ENCODE measurements at places on chromosomes 7 and 10.

- peak; percentile 57 for DNase-seq
These were observed 642.0 kb downstream of the SDK1 start for GRCh38 chr7:3942816-3943745.

- no peak for DNase-seq
These were observed 150.9 kb upstream of the TRIM24 start for GRCh38 chr7:138309186-138309585.

DNA sequence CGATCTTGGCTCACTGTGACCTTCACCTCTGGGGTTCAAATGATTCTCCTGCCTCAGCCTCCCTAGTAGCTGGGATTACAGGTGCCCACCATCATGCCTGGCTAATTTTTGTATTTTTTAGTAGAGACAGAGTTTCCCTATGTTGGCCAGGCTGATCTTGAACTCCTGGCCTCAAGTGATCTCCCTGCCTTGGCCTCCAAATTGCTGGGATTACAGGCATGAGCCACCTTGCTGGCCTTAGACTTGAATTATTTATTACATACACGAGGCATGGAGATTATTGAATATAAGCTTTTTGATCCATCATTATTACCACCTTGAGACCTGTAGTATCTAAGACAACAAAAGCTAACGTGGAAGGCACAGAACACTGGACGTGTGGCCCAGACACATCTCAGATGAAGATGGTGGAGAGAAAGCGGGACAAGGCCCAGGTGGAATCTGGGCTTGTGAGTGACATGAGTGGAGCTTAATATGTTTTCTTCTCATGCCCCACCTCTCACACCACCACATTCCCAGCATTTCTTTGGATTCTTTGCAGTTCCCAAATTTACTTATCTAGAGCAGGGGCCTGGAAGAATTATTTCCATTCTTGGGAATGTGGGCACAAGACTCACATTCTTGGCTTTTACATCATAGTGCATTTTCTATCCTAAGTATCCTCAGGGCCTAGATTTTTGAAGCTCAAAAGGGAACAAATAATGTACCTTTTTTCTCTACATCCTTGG, 76.6 kb downstream of the SUGCT start:
- no peak for DNase-seq

GRCh38 chr7:80879849-80880248, 39.0 kb downstream of the SEMA3C start:
- DNase-seq = no peak

GRCh38 chr10:29957907-29958331, 101.5 kb downstream of the JCAD start:
- DNase-seq = peak; percentile 95

- DNase-seq = no peak
These were observed 43.6 kb upstream of the BAMBI start for GRCh38 chr10:28633750-28634149.

DNA sequence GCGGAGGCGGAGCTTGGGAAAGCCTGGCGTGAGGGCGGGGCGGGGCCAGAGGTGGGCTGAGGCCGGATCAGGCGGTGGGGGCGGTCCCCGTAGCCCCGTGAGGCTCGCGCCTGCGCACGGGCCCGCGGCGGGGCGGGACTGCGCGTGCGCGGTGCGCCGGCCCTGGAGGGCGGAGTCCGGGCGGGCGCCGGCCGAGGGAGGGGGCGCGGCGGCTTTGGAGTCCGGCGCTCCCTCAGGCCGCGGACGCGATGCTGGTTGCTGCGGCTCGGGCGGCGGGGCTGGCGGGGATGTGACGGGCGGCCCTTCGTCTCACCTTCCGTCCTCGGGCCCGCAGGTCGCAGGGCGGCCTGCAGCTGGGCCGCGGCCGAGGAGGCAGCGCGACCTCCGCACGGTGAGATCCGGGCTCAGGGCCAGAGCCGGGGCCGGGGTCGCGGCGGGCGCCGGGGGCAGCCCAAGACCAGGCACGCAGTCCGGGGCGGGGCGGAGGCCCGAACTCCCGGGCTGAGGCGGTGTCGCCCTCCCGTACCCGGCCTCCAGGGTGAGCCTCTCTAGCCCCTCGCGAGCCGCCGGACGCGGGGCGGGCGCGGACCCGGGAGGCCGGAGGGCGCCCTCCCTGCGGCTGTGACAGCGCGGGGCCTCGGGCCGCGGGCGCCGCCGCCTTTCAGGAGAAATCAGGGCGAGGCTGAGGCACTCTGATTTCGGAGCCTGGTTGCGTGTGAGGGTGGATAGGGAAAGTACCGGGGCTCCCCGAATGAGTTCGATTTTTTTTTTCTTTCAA, at the start of gene CCSER2:
TSS of gene CCSER2 (plus strand) at position 172 of the 778 bp plus-strand sequence. CDS start 42,464 bp downstream, outside the sequence.
- peak; percentile 100 for DNase-seq

- no peak for DNase-seq
These were observed 162.2 kb downstream of the LRRTM3 start for GRCh38 chr10:67088036-67088435.

GRCh38 chr7:79973455-79973854, 161.2 kb upstream of the GNAI1 start:
- DNase-seq = no peak

DNA sequence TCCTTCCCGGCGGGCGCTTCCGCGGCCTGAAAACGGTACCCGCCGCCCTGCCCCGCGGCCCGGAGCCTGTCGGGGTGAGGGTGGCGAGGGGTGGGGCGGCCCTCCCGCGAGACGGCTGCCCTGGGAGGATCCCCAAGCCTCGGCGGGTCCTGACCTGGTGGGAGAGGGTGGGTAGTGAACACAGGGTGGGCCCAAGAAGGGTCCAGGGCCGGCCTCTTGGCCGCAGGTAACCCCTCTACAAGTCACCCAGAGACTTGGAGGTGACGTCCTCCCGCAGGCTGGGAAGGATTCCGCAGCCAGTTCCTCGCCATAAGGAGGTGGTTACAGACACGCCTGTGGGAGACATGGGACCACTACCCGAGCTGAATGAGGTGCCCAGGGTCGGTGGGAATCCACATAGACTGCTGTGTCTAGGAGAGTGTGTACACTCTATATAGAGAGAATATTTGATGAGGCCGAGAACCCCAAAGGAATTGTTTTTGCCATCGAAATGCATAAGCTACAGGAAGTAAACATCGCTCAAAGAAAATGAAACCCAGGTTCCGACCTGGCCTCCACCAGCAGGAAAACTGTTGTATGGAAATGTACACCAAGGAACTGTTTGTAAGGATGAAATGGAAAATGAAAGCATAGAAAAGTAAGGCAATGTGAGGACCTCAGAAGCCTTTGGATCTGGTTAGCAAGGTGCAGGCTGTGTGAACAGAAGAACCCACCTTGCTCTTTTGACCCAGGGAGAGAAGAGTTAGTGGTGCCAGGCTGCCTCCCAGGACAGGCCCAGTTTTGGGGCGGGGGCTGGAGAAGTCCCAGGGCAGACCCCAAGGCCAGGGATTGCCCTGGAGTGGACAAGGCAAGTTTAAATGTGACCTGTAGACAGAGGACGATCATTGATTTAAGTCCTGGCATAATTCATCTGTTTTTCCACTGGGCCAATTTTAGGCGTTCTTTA, 659 bp downstream of the OPTN start:
- no peak for DNase-seq

DNA sequence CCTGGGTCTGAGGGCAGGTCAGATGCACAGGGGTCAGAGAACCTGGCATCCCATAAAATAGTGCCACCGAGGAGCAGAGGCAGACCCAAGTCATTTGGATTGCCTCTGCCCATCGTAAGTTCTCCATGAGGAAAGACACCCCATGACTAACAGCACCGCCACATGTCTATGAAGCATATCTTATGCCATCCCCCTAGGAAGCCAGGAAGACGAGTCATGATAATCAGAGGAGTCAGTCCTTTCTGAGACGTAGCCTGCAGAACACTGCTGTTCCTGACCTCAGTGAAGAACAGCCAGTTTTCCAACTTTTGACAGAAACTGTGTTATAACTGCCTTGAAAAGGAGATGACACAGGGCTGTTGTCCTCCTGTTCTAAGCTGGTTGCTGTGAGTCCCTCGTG, 51.2 kb downstream of the INSYN2A start:
- DNase-seq = no peak

DNA sequence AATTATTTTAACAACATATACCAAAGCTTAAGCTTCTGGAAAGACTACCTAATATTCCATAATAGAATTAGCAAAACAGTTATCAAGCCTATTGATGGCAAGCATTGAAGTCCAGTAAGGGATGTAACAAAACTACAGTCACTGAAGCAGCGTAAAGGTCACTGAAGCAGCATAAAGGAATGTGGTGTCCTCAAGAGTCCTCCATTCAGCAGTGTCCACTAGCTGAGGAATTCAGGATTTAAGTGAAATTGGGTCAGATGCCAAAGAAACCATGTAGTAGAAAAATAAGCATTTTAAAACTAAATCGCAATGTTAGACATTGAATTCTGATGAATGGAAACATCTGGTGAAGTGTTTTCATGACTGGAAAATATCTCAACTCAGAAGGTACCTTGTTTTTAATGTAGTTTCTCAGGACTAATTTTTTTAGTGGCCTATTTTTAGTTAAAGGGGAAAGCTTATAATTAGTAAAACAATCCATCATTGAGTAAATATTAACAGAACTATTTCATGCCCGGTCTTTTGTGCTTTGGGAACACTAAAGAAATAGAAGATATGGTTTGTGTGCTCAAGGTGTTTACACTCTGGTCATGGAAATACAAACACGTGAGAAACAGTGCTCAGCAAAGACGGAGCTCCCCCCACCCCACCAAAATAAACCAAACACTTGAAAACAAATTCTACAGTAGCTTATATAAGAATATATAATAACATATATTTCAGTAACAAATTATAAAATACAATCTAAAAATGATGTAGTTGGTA, 121.4 kb downstream of the CDK14 start:
- no peak for DNase-seq

- DNase-seq = no peak
These were observed 96.0 kb downstream of the CALN1 start for GRCh38 chr7:72316148-72316547.

DNA sequence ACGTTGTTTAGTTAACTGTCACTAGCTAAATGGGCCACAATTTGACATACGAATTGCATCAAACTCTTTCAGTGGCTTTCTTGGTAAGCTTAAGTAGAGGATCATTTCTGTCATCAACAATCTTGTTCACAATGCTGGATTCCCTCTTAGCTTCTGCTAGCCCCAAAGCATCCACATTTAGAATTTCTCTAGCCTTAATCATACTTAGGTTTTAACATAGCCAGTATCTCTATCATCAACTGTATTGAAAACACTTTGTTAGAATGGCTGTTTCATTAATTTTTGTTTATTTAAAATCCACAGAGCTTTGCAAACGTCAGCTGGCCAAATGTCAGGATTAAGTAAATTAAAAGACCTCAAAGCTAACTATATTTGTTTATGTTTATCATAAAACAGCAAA, 41.1 kb downstream of the ABRAXAS2 start:
- no peak for DNase-seq

Data from aorta (tissue), 5 donors.